ENCODE measurements at places on chromosomes 7 and 10.
A peak's percentile ranks its signal among the peaks of the same experiment; 100 is the strongest.

DNA sequence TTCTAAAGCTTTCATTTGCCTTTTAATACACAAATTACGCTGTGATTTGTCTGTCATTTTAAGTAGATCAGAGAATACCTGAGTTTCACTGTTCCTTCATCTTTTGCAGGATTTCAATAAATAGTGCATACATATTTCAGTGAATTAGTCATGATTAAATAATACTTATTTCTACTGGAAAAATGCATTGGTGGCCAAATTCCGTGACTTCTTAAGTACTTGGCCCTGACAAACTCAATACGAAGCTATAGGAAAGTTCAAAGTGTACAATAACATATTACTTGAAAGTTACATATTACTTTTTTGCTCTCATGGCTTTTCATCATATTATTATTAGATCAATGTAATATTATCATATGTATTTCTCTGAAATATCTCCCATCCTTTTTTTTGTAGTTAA is 16.1 kb upstream of the PLXDC2 start:
- no peak for DNase-seq

- no peak for DNase-seq
Measured at GRCh38 chr10:97100657-97101056, 85.1 kb downstream of the SLIT1 start.

GRCh38 chr7:55964261-55965099 is at the start of gene NIPSNAP2:
NIPSNAP2 (plus strand) TSS chr7:55964585; CDS start chr7:55964610, 25 bp downstream.
- peak; percentile 44 for DNase-seq

DNA sequence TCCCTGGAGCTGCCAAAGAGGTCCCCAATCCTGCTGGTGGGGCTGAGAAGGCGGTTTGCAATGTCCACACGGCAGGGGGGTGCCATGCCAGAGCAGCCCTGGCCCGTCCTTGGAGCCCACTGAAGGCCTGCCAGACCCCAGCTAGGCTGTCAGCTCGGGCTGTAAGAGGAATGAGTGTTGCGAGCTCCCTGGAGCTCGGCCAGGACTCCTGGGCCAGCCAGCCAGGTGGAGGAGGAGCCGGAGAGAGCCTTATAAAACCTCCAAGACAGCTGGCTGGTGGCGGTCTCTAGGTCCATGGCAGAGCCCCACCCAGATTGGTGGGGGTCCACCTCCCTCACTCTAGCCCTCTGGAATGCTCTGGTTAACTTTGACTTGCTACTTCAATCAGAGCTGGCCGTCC is 55.1 kb upstream of the CALN1 start:
- no peak for DNase-seq

DNA sequence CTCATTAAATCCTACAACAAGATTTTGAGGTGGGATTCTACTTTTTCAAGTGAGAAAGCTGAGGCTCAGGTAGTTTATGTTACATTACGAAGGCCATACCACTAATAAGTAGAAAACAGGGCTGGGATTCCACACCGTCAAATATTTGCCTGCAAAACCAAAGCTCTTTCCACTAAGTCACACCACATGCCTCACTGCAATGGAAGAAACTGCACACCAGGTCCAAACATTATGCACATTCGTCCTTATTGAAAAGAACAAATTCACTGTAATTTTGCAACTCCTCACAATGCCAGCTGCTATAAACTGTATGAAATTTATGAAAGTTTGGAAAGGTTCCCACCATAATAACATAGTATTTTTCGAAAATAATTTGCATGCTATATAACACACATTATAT is 66.5 kb downstream of the DGKB start:
- no peak for DNase-seq

GRCh38 chr7:92851732-92852131 is 15.4 kb upstream of the CDK6 start:
- no peak for DNase-seq

DNA sequence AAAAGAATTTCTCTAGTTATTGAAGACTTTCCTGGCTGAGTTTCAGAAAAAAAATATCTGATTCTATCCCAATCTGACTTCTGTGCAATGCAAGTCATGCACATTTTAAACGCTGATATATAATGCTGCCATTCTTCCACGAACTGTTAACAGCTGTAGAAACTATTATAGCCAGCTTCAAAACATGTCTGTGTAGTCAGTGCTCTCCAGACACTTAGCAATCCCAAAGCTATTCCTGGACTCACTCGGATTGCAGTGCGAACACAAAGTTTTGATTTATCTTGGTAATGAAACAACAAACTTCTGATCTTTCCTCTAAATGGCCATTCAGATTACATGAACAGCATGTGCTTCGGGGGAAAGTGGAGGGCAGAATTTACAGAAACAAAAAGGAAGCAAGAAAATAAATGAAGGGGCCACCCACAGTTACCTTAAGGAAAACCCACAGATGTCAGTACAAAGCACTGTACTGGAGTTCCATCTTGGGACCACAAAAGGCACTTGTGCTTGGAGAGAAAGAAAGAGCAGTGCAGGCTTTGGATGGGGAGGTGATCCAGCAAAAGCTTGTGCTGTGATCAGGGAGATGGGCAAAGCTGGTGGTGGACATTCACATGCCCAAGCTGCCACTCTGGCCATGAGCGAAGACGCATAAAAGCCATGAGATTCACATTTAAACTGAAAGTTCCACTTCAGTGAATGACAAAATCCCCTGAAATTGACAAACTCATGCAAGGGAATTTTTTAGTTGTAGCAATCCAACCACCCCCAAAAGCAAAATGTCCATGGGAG is 32.1 kb upstream of the ADO start:
- no peak for DNase-seq

DNA sequence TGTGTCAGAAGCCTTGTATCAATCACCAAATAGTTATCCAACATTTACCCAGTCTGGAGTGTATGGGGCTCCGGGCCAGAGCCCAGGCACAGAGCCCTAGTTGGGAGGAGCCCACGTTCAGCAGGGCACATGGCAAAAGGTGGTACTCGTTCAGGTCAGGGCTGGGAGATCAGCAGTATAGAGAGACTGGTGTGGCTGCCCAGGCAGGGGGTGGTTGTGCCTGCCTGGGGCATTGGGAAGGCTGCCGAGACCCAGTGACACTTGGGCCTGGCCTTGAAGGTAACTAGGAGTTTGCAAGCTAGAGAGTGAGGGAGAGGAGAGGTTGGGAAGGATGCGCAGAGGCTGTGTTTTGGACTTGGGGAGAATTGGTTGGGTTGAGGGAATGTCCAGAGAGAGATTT is 48.9 kb upstream of the IGFBP3 start:
- DNase-seq: no peak

Data from activated CD8-positive, alpha-beta memory T cell treated with anti-CD3 and anti-CD28 coated beads for 48 hours (primary cell).